ENCODE measurements at places on chromosomes 7 and 10.
A peak's percentile ranks its signal among the peaks of the same experiment; 100 is the strongest.

GRCh38 chr7:15925608-15926007 lies 239.1 kb upstream of the MEOX2 start:
- DNase-seq: no peak

DNA sequence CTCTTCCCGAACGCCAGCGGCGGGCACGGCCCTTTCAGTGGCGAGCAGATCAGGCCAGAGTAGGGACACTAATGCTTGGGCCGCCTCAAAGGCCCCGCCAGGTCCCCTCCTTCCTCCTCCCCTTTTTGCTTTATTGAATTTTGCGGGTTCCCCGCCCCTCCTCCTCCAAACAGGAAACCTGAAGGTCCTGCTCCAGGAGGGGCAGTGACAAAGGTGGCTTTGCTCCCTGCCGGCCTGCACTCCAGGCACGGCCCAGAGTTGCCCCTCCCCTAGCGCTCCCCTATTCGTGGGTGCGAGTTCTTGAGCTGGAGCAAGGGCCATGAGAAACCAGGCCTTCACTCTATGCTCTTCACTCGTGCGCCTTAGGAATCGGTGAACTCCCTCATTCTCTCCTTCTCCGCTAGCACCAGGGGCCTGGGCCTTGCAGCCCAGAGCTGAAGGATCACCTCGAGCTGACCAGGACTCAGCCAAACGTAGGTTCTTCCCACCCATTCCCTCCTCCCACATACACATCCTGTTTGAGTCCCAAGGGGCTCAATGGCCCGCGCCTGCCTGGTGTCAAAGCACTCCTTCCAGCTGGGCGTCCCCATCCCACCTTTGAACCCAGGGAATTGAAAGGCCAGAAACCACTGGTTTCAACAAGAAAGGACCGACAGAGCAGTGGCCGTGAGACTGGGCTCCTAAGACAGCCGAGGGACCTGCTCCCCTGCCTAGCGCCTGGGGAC lies 619 bp upstream of the HOXA6 start:
- DNase-seq: no peak

DNA sequence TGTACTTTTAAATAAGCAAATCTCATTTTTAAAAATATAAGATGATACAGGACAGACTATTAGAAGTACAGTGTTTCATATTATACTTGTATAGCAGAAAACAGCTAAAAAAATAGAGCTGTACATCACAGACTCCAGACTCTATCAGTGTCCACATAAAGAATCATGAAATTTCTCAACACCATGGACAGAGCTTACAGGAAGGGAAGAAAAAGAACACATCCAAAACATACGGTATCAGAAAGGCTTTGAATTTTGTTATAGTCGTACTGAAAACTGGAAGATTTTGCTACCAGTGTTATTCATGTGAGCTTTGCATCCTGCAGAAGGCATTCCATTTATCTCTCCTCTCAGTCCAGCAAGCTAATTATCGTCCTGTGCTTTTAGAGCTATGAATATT lies 183.2 kb upstream of the PTPRZ1 start:
- DNase-seq: no peak

DNA sequence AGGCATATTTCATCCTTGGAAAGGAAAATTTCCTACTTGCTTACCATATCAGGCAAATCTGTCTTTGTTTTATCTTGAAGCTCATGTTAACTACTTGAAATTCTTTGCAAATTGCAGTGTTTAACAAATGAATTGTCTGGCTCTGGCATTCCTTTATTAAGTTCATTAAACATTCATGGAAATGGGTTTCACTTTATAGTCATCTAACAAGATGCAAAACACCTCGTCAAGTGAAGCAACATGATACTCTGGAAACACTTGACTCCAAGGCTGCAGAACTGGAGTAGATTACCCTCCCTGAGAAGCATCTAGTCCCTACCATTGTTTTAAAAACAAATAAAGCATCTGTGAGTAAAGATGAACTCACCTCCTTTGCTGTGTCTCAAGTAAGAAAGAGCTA lies 1086.9 kb downstream of the NRG3 start:
- DNase-seq: no peak

DNA sequence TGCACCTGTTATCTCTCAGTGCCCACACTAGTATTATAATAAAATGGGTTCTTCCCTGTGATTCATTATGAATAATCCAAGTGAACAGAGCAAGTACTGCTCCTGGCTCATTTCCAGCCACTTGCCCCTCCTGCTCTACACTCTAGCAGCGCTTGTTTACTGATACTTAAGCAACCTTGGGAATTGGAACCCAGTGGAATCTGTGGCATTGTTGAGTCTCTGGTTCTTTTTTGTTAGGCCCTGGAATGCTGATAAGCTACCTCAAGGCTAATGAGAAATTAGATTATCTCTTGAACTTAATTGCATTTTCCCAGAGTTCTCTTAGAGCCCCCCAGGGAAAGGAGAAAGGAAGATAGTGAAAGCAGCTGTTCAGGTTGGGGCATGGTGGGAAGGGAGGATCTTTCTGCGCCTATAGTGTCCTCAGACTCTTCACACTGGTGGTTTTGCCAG lies 34.0 kb downstream of the PRKAR2B start:
- no peak for DNase-seq

DNA sequence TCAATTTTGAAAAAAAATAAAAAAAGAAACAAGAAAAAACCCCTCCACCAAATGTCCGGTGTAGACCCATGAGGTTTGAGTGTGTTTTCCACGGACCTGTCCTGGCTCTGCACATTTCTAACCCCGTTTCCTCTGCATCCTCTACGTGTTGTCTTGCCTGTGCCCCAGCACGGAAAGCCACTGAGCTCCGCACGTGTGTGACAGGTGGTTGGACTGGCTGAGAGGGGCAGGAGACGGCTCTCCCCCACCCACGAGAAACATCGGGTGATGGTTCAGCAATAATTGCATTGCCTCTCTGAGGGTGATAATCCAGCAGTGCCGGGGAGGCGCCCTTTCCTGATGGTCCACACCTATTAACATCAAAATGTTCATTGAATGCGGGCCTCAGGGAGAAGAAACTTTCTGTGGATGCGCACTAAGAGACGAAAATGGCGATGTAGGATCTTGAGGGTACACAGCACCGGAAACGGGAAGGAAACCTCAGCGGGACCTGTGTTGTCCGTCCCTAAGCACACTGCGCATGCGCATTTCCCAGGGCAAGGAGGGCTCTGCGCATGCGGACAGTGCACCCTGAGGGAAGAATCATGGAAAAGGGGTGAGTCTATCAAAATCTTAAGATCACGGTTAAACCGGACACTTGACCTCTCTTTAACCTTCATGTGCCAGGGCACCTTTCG lies 470.1 kb upstream of the ADARB2 start:
- no peak for DNase-seq

GRCh38 chr10:63611078-63611477 lies 89.9 kb downstream of the REEP3 start:
- no peak for DNase-seq

- no peak for DNase-seq
These were observed 6.2 kb upstream of the CELF2 start for GRCh38 chr10:11011436-11011835.

DNA sequence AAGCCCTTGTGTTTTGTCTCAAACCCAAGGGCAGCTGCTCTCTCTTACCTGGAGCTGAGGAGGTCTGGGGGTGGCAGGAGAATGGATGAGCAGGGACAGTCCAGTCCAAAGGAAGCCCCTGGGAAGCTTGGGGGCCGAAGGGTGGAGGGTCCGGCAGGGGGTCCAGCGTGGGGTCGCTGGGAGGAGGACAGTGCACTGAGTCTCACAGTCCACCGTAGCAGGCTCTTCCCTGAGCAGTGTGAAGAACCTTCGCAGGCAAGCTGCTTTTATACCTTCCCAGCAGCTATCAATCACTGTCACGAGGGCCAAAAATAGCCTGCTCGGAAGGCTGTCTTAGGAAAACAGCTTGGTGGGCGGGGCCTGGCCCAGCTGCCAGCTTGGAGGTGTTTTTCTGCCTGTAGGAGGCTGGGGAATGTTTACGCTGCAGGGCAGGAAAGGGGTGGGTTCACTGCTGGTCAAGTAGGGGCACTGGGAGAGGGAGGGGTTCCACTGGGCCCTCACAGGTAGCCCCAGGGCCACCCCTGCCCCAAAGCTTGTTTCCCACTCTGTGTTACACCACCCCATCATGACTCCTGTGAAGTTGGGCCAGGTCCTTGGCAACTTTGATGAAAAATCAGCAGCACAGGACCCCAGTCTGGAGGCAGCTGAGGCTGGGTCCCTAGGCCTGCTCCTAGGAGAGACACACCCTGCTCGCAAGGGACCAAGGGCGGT lies at the start of gene DEPP1:
Gene DEPP1, minus strand, starts transcription at position 240 of the 711 bp plus-strand sequence. CDS start 779 bp downstream, outside the sequence.
- peak; percentile 78 for DNase-seq

Data from pons (tissue), 1 donor.